ENCODE measurements at places on chromosomes 3 and 15.

- no peak for DNase-seq
These were observed 45.7 kb downstream of the EHHADH start for GRCh38 chr3:185207931-185208746.

DNA sequence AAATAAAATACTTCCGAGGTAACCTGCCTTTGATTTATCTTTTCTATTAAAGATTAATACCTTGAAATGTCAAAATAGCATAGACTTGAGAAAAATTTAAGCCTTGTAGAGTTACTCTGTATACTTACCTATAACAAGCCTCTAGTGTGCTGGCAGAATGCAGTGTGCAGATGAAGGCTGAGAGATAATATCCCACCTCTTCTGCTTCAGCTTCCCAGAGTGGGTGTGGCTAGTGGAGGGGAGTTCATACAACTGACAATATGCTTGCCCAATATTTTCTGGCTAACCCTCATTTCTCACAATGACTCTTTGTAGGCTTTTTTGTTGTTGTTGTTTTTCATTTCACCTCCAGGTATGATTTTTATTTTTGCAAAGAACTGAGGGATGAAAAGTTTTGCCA lies 15.7 kb upstream of the ZBTB20 start:
- DNase-seq = no peak

GRCh38 chr3:161322781-161323568 lies 48.3 kb downstream of the SPTSSB start:
- no peak for DNase-seq

- DNase-seq = no peak
These were observed 297.2 kb downstream of the ARPP21 start for GRCh38 chr3:35936571-35936970.

- no peak for DNase-seq
These were observed 10.4 kb downstream of the PLA2G4E start for GRCh38 chr15:42010434-42010833.

- DNase-seq = no peak
These were observed 459.2 kb upstream of the ALCAM start for GRCh38 chr3:104907507-104907906.

DNA sequence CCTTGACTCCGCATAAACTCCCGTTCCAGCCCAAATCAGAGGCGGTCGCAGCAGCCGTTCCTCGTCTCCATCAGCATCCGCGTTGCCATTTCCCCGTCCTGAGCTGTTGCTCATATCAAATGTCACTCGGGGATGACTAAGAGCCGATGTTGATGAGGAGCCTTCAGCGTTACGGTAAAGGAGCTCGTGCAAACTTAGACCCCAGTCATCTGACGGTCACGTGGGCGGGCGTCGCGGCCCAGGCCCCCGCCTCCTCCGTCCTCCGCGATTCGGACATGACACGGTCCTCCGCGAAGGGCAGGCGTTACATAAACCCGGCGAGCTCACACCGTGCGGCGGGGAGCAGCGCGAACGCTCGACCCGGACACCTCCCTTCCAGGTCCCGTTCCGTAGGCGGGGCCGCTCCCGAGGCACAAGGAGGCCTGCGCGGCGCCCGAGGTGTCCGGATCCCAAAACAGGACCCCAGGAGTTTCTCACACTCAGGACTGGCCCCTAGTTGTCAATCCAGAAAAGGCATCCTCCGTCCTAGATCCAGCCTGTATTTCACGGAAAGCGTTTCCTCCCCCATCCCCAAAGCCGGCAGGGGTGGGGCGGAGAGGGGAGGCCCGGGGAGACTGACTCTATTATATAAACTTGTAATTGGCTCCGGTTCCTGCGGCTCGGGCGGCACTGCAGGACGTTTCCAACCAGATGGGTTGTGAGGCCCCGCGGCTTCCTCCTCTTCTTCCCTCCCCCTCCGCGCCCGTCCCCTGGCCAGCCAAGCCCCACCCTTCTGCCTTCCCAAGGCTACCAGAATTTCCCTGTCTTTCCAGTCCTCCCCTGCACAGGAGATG lies 100.0 kb upstream of the IGF1R start:
- DNase-seq = peak; percentile 92

- no peak for DNase-seq
These were observed 73.5 kb upstream of the TNIK start for GRCh38 chr3:171533702-171534101.

GRCh38 chr3:118766306-118766669 lies 268.4 kb downstream of the IGSF11 start:
- no peak for DNase-seq

GRCh38 chr15:32683906-32684584 lies 33.8 kb upstream of the GREM1 start:
- DNase-seq = no peak

GRCh38 chr15:72754096-72754495 lies 29.5 kb downstream of the ADPGK start:
- no peak for DNase-seq

DNA sequence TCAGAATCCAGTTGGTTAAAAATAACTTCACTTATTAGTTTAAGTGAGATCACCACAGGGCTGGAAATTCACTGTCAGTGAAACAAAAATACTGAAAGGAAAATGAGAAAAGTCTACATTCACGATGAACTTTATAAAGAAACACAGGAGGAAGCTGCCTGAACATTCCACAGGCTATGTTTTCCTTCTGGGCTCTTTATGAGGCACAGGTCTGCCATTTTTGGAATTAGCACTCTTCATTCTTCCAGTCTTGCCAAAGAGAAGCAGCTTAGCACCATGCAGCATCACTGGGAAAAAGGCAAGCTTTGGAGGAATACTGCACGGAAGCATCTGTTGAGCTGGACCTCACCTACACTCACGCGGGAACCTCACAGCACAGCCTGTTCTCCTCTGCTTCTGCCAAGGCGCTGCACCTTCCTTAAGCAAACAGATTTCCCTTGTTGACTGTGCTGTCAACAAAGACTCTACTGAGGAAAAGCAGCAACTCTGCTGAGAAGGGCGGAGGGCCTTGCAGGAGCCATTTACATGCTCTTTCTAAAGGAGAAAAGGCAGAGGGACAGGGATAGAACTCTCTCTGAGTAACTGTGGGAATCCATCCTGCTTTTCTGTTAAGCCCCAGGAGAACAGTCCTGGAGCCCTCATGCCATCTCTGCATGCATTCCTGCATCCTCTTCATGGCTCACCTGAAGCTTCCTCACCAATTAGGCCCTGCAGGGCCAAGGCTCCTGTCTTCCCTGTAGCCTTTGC lies 15.7 kb downstream of the SUSD5 start:
- DNase-seq = peak; percentile 54

- peak; percentile 84 for DNase-seq
These were observed 21.5 kb downstream of the SSUH2 start for GRCh38 chr3:8622873-8623691.

DNA sequence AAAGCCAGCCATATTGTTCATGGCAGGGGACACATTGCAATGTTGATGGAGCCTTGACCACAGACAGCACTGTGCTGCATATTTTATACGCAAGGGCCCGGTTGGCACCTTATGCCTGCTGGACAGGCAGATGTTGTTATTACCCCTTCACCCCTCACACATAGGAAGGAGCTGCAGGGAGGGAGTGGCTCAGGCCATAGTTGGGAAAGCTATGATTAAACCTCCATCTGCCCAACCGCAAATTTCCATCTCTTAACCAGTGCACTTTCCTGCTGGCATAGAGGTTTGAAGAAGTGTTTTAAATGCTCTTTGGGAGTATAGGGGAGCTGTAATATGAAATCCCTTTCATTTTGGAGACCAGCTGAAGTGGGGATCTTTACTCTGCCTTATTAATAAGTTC lies 224.7 kb downstream of the CACNA2D3 start:
- DNase-seq = peak; percentile 55
